ENCODE measurements at places on chromosomes 13 and 19.

GRCh38 chr13:80547885-80548825 is 207.2 kb upstream of the SPRY2 start:
- DNase-seq: no peak

- DNase-seq: no peak
These were observed 4.2 kb upstream of the ZNF564 start for GRCh38 chr19:12555456-12555930.

DNA sequence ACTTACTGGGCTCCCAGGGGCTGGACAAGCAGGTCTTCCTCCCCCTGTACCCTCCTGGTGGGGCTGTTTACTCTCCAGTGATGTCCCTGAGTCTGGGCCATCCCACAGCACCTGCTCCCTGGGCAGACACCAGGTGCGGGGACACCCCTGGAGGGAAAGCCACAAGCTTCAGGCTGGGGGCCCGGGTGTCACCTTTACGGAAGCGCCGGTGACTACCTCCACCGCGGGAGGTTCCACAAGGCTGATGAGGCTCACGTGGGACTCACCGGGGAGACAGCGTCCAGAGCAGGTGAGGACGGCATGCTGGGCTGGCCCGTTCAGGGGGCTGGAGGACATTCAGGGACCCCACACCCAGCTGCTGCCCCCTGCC is 24.9 kb downstream of the NFILZ start:
- no peak for DNase-seq

DNA sequence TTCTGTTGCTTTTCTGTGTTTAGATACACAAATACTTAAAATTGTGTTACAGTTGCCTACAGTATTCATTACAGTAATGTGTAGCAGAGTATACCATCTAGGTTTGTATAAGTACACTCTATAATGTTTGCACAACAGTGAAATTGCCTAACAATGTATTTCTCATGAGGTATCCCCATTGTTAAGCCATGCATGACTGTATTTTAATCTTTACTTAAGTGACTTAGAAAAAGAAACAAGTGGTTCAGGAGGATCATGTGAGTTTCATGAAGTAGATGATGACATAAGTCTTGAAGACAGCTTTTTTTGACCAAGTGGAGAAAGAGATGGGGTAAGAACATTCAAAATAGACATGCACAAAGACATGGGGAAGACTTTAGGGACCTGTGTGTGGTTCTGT is 8.4 kb upstream of the KCTD4 start:
- no peak for DNase-seq

DNA sequence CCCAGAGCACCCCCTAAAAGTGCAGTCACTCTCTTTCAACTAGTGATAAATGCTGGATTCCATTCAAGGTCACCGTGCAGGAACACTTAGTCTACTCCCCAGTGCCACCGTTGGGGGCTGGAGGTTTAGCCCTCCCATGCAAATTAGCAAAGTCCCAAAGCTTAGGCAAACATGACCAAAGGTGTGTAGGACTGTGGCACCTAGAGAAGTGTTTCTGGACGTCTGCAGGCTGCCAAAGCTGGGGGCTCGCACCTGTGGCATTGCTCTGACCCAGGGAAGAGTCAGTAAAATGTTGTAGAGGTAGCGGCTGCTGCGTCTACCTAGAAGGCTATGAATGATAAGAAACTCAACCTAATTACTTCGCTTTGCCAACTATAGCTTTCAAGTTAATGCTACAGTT is 13.9 kb downstream of the COL4A1 start:
- no peak for DNase-seq

DNA sequence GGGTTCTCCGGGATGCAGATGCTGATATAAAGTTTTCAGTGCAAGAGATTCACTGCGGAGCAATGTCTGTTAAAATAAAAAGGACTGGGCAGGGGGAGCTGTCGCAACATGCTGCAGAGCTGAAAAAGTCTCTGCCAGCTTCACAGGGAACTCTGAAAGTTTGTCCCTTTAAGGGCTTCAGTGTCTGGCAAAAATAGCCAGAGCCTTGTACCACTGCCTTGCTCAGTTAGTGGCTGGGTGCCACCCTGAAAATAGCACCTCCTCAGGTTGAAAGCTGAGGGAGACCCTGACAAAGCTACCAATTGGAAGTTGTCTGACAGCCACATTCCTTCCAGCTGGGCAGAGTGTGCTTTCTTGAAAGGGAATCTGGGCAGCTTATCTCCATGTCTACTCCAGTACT is 3.0 kb upstream of the NDFIP2 start:
- DNase-seq: no peak
